Endothelial cell (in vitro differentiated cells): ENCODE measurements at places on chromosomes 1 and 21.

DNA sequence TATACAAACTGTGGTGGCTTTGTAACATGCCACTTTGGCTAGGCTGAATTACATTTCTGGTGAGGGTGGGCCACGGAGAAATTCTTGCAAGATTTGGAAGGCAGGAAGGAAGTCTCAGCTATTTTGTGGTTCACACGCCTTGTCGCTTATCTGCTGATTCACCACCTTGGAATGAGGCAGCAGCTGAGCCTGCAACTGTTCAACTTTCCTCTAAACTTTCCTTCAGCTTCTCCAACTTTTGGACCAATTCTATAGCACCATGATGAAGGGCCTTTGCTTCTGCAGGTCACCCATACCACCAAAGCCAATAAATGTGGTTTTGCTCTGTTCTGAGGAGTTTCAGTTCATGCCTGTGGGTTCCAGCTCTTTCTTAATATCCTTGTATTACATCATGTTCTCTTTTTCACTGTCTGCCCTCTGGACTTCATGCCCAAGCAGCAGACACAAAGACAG, 337.6 kb upstream of the SNX7 start:
- DNase-seq, result peak; percentile 23

DNA sequence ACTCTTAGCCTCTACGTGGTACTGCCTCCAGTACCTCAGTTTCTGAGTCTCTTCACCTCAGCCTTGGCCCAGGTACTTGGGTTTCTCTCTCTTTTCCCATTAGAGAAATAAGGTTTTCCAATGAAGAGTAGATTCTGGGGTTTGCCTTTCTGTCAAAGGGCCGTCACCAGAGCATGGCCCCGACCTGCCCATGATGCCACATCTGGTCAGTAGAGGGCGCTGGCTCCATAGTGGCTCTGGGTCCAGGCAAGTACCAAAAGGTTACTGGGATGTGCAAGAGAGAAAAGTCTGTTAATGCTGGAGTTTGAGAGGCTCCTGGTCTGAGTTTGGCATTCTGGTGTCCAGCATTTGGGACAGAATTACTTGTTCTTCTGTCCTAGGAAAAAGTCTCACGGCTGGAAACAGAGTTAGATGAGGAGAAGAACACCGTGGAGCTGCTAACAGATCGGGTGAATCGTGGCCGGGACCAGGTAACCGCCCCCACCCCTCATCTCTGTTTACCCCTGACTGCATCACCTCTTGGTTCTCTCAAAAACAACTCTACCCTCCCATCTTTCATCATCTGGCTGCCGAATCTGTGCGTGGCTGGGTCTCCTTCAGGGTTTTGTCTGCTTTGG, 5.3 kb upstream of the TUFT1 start:
- peak; percentile 88 for DNase-seq

- DNase-seq, result no peak
These were observed 351.6 kb downstream of the RYR2 start for GRCh38 chr1:237393632-237394031.

- no peak for DNase-seq
These were observed 39.7 kb downstream of the DDX20 start for GRCh38 chr1:111795401-111795800.

DNA sequence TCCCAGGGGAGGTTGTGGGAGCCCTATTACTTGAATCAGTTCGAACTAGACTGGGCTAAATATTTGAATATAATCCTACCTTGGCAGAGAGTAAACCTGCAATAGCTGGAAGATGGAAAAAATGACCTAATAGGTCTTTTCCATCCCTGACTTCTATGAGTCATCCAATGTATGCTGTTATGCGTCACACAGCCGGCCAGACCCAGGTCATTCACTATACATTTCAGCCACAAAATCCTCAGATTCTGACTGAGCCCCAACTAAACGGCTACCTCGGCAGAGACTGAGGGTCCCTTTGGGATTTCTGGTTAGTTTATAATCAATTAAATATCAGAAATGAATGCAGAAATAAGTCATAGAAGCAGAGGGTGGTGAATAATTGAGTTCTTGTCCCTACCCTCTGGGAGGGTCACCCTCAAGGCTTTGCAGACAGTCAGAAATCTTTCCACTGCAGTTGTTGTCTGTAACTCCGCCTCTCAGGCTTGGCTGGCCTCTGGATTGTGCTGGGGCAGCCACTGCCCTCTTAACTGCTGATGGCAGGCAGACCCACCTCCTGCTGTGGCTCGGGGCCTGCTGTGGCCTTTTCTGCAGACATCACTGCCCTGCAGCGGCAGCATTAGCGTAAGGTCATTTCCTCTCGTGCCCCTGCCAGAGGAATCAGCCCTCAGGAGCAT, 240.5 kb downstream of the TGFB2 start:
- peak; percentile 20 for DNase-seq

- DNase-seq, result no peak
These were observed 36.9 kb downstream of the PIGM start for GRCh38 chr1:159994896-159995295.

GRCh38 chr1:234957330-234958065, 171.1 kb downstream of the TOMM20 start:
- DNase-seq, result no peak

DNA sequence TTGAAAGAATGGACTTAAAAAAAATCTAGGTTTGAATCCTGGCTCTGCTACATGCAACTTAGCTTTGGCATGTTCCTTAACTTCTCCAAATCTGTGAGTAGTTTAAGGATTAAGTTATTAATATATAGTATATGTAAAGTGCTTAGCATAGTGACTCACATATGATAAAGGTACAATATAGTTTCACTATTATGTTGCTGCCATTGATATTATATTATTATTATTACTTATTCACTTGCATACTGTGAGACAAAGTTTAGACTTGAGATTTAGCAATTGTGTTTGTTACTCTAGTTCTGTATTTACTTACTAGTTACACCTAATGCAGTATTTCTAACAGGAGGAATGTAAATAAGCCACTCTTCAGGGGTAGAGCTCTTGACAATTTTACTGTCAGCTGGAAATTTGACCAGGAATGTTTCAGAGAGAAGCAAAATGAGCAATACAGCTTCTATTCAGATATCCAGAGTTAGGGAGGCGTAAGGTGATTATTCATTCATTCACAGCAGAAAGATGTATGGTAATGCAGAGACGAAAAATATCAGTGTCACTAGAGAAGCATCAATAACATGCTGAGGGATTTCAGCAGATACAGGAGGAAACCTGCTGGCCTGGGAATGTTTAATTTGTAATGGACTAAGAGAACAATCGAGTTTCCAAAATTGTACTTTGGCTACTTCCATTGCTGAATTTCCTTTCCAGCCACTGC, 25.5 kb downstream of the RGS7 start:
- DNase-seq, result no peak

- DNase-seq, result no peak
These were observed 454.6 kb upstream of the RUNX1 start for GRCh38 chr21:35503671-35504070.

DNA sequence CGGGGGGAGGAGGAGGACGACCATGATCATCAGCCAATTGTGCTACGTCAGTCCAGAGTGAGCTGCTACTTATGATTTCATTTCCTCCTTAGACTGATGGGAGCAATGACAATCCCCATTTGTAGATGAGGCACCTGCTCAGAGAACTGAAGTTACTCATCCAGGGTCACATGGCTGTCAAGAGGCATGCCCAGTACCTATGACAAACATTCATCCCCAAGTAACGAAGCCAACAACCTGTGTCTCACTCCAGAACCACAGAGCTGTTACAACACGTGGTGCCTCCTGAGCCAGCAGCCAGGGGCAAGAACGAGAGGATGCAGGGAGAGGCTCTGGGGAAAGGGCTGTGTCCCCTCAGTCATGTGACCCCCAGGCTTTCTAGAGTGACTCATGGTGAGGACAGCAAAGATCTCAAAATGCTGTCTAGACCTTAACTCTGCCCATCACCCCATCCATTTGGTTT, 93.6 kb downstream of the SIM2 start:
- DNase-seq, result no peak

GRCh38 chr1:231734417-231734816, 107.8 kb downstream of the DISC1 start:
- DNase-seq, result no peak

- DNase-seq, result no peak
These were observed 46.6 kb upstream of the RAB4A start for GRCh38 chr1:229224308-229224707.

GRCh38 chr1:25977801-25978200, 20.1 kb downstream of the PAFAH2 start:
- no peak for DNase-seq

GRCh38 chr1:25861316-25862286, 2.3 kb upstream of the AUNIP start:
- no peak for DNase-seq

DNA sequence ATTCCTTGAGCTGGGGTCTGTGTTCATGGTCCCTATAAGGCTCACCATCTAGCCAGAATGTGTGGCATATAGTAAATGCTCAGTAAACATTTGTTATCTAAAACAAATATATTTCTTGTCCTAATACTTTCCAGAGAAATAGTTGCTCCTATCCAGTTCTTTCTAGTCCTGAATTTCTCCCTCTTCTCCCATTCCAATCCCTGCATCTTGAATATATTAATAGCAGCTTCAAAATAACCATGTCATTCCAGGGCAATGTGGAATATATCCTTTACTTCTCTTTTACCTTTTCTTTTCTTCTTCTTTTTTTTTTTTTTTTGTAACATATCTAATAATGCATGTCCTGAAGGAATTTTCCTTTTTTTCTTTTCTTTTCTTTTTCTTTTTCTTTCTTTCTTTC, 10.4 kb downstream of the DNAJB4 start:
- no peak for DNase-seq

DNA sequence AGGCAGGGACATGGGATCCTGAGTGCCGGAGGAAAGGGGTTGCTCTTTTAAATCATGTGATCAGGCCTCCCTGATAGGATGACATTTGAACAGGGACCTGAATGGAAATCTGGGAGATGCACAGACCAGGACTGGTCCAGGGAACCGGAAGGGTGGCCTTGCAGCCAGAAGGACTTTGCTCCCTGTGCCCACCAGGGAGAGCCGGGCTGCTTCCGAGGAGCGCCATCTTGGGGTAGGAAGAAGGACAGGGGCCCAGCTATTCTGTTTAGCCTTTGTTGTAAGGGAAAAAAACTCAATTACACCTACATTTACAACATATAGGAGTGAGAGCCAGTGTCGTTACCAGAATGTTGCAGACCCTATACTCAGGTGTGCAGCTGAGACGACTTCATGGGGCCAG, 5.5 kb downstream of the KLHDC7A start:
- peak; percentile 25 for DNase-seq

GRCh38 chr1:238214449-238214848, 323.7 kb upstream of the ZP4 start:
- no peak for DNase-seq

DNA sequence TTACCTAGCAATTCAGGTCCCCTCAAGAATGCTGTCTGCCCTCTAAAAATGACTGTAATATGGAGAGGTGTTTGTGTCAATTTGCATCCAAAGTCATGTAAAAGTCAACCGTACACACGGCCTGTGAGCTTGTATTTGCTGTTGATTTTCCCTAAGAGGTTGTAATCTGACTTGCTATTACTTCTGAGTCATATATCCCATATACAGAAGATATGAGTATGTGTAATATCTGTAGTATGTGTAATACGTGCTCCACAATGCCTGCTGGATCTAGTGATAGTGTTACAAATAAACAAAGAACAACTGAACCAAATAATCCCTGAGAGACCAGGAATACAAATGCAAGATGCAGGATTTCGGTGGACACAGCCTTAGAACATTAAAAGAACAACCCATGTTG, 1.4 kb upstream of the KCNJ6 start:
- DNase-seq, result no peak

DNA sequence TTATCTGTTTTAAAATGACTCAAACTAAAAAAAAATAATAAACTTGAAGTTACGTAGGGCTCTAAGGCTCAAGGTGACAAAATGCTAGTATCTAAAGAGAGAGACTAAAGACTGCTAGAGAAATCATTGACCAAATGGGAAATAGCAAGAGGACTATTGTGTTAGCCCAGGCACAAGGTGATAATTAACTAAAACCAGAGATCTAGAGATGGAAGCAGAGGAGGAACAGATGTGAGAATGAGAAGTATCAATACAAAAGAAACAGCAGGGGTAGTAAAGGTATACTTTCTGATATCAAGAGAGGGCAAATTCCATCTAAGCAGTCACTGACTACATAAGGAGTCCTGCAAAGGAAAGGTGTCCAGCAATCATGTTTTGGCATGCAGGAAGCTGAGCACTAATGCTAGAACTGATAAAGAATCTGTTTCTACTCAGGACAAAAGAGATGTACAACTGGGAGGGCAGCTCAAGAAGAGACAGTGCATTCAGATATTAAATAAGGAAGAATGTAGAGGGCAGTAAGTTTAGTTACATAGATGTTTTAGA, 100.2 kb upstream of the GNG4 start:
- no peak for DNase-seq

DNA sequence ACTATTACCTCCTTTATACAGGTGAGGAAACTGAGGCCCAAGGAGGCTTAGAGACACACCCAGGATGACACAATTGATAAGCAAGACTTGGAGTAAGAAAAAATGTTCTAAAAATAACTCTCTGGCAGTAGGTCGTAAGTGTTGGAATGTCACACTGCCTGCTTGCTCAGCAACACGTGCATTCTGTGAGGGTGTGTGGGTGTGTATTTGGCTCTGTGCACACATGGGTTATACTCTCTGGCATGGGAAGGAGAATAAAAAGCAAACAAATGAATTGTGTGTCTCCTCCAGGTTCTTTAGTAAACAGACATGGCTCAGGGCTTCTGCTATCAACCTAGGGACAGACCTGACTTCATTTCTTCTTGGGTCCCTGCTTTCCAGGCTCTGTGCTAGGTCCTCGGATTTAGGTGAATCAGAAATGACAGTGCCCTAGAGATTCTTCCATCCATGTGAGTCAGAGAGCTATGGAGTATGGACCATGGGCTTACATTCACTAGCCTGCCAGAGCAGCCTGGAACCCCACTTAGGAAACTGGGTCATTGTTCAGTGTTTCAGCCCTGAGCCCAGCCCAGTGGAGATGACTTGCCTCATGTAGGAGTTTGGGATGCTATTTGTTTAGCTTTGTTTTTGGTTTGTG, 72.4 kb downstream of the ELAVL4 start:
- no peak for DNase-seq

- no peak for DNase-seq
These were observed 42.9 kb downstream of the ABCG1 start for GRCh38 chr21:42261829-42262200.

GRCh38 chr1:210260096-210260495, 27.5 kb downstream of the SERTAD4 start:
- no peak for DNase-seq

DNA sequence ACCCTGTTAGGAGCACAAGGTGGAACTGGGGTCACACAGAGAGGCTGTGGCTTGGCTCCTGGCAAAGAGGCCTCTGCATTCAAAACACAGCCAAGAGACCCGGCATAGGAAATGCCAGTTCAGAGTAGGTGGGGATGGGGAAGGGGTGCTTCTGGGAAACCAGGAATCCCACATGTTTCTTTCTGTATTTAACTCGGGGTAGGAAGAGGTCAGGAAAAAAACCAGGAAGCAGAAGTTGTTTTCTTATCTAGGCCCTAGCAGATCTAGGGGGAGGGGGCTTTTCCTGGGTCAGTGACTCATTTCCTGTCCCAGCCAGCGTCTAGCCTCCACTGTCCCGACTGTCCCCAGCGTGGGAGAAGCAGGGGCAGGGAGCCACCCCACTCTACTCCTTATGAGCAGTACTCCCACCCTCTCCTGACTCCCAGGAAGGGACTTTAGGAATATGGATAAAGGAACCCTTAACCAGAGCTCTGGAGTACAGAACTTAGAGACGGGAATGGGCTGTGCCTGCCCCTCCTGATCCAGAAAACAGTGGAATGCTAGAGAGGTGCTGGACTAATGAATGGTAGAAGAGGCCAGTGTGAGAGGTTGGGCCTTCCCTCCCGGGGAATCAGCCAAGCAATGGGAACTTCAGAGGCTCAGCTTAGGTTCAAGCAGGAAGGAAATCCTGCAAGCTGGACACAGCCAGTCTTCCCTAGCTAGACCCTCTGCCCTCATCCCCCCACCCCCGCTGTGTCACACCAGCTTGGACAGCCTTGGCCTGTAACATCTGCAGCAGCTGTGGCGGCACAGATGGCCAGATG, 5.7 kb downstream of the FHL3 start:
- DNase-seq, result peak; percentile 74
